ENCODE measurements at places on chromosomes 6 and 20.

- DNase-seq: no peak
These were observed 119.9 kb downstream of the RNF144B start for GRCh38 chr6:18507018-18507415.

GRCh38 chr6:52736145-52736544 is 27.1 kb downstream of the GSTA2 start:
- DNase-seq: no peak

- no peak for DNase-seq
These were observed 80.9 kb downstream of the PLCB4 start for GRCh38 chr20:9149796-9150195.

GRCh38 chr6:16669227-16669626 is 92.0 kb downstream of the ATXN1 start:
- no peak for DNase-seq

DNA sequence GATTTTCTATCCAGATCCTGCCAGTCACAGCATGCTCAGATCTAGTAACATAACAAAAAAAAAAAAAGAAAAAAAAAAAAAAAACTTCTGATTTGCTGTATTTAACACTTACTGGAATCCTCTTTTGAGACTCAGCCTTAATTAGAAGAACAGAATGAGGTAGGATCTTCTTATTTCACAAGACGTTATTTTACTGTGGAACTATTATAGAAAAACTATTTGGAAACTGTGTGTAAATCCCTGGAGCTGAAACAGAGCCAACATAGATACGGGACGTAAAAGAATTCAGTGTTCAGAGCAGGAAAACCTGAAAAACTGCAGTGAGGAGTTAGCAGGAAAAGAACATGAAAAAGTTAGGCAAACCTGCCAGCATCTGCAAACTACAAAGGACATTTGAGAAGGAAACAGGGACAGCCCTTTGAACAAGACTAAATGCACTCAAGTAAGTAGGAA is 3.4 kb upstream of the ZNF217 start:
- no peak for DNase-seq

GRCh38 chr6:10403385-10404106 is 11.3 kb downstream of the TFAP2A start:
- no peak for DNase-seq

GRCh38 chr6:28523241-28523622 is 2.4 kb upstream of the GPX5 start:
- DNase-seq: no peak

GRCh38 chr20:14518648-14519047 is 181.2 kb upstream of the FLRT3 start:
- no peak for DNase-seq

- DNase-seq: no peak
These were observed 2.5 kb downstream of the ZSCAN26 start for GRCh38 chr6:28269492-28269891.

GRCh38 chr6:170132011-170132521 is 158.8 kb downstream of the DLL1 start:
- no peak for DNase-seq

DNA sequence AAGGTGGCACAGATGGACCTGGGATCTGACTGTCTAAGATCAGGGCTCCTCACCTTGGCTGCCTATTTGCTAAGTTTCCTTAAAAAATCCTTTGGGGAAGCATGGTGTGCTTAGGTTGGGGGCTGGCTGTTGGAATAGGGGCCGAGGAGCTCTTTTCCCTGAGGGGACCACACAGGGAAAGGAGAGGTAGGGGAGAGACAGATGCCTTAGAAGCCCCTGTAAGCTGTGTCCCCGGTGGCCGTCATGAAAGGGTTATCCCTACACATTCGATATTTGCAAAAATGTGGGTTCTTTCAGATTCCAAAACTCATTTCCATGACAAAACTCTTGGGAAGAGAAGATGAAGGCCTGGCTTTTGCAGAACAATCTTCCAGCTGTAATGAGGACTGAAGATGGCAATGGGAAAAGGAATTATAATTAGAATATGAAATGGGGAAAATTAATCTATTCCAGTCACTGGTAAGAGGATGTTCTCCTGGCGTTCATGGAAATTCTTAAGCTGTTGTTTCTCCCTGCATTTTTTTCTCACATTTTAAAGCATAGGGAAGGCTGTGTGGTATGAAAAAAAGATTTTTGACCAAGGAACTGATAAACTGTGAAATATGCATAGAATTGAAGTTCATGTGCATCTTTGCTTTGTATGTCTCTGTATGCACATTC is 53.8 kb downstream of the TOX2 start:
- DNase-seq: no peak

- no peak for DNase-seq
These were observed 14.0 kb upstream of the LRRN4 start for GRCh38 chr20:6067763-6068318.

- DNase-seq: no peak
These were observed 48.3 kb downstream of the GJA10 start for GRCh38 chr6:89942601-89943000.

GRCh38 chr6:137728386-137729349 is 138.4 kb upstream of the TNFAIP3 start:
- DNase-seq: no peak

DNA sequence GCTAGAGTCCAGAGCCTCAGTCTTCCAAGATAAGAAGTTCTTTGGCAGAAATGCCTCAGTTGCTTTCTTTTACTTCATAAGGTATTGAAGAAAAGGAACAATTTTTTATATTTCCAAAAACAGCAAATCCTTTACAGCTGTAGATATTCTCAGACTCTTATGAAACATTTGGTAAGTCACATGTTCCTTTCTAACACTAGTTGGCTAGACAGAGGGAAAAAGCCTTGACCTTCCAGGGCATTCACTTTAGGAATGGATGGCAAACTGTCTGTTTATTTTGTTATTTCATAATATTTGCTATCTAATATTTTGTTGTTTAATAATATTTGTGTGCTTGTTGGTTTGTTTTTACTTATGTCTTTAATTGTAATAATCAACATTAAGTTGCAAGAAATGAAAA is 140.8 kb downstream of the PTPRK start:
- DNase-seq: no peak

DNA sequence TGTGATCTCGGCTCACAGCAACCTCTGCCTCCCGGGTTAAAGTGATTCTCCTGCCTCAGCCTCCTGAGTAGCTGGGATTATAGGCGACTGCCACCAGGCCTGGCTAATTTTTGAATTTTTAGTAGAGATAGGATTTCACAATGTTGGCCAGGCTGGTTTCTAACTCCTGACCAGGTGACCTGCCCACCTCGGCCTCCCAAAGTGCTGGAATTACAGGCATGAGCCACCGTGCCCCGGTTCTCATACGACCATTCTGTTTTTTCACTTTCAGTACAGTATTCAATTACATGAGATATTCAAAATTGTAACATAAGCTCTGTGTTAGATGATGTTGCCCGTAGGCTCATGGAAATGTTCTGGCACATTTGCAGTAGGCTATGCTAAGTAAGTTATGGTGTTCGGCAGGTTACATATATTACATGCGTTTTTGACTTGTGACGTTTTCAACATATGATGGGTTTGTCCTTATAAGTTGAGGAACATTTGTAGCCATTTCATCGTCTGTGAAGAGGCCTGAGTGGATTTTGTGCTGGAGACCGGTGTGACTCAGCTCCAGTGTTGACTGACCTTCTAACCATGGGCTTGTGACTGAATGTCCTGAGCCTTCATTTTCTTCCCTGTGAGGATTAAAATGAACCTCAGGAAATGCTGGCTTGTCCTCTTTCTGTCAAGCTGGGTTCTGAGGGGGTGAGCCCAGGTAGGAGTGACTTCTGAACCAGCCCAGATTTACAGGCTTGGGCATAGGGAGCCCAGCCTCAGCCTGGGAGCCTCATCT is 12.2 kb downstream of the PPARD start:
- DNase-seq: no peak

All from HuH-7.5 (cell line).